ENCODE measurements at places on chromosomes 1 and 21.

DNA sequence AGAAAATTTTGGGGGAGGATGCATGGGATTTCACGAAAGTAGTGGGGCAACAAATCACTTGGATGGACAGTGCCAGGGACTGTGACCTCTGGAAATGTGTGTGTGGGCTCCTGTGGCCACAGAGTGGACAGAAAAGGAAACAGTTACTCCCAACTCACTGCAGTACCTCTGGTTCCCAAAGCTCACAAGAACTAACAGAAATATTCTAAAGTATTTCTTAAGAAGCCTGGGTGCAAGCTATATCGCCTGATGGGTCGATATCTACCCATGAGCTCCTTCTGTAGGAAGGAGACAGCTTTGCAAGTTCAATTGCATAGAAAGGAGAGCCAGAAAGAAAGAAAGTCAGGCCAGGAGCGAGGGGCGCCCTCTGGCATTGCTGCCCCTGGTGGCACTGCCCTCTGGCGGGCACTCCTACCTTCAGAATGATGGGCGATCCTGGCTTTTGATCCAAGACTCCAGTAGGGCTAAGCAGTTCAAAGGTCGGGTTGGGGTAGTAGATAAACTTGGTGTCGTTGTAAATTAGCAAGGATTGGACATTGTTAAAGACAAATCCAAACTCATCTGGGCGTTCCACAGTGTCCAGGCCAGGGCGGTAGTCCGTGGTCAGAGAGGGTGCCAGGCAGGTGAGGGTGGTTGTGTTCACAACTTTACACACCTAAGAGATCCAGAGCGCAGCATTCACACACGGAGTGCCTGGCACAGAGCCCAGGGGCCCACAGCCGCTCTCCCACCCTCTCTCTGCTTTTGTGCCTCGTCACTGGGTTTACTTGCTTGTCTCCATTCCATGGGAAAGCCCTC, 134.7 kb upstream of the CD34 start:
- DNase-seq, result no peak

DNA sequence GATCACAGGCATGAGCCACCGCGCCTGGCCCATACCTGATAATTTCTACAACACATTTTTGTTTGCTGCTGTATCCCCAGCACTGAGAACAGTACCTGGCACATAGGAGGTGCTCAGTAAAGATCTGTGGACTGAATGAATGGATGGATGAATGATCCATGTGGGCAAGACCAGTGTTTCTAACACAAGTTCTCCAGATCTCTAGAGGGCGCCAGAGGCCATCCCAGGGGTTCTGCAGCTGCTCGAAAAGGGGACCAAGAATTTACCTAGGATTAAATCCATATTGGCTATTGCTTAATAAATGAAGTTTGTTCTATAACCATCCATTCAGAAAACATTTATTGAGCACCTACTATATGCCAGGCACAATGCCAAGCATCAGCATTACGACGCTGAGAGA, 167.7 kb downstream of the ACTL8 start:
- no peak for DNase-seq

DNA sequence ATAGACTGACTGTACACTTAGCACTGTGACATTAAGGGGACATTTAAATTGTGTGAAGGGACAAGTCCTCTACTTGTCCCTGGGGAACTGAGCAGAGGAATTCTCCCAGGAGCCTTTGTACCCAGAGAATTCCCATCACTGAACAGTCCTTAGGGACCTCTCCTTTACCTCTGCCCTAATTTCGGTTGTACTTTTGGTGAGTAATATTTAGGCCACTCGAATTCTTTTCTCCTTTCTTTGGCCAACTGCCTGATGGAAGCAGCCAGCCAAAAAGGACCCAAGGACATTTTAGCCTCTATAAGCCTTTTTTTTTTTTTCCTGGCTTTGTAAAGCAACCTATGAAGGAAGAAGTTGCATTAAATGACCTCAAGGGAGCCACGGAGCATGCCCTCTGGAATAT, 71.5 kb downstream of the NR5A2 start:
- no peak for DNase-seq

- DNase-seq, result no peak
These were observed 117.2 kb upstream of the JUN start for GRCh38 chr1:58901008-58901407.

DNA sequence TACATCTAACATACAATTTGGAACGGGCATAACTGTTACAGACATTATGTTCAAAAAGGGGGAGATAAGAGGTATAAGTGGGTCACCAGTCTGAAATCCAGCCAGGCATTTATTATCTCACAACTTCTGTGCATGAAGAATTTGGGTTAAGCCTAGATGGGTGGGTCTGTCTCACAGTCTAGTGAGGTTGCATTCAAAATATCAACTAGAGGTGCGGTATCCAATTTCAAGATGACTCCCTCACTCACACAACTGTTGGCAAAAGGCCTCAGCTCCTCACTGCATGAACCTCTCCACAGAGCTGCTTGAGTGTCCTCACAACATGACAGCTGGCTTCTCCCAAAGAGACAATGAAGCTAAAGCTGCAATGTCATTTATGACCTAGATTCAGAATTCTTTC, 4.7 kb downstream of the AUNIP start:
- DNase-seq, result no peak
